ENCODE measurements at places on chromosomes 3 and 15.

GRCh38 chr3:11159421-11159904 lies 5.2 kb downstream of the HRH1 start:
- no peak for DNase-seq

- no peak for DNase-seq
These were observed 9.4 kb upstream of the C15orf39 start for GRCh38 chr15:75192307-75192706.

- DNase-seq = no peak
These were observed 593 bp downstream of the FAM219B start for GRCh38 chr15:74906067-74906449.

DNA sequence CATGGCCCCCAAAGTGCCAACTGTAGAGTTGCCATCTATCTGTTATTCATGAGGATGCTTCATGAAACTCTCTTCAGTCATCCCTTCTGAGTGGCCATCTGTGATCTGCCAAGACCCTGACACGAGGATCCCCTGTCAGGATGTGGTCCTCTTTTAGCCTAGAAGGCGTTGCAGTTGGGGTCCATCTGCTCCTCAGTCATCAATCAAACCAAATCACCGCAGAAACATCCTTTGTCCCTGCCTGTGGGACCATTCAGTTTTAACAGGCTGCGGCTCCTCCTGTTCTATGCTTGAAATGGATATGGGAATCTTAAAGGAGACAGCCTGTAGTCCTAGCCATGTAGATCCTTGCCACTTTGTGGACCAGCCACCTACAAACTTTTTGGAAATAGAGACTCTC lies 5.9 kb upstream of the RPS27L start:
- no peak for DNase-seq

DNA sequence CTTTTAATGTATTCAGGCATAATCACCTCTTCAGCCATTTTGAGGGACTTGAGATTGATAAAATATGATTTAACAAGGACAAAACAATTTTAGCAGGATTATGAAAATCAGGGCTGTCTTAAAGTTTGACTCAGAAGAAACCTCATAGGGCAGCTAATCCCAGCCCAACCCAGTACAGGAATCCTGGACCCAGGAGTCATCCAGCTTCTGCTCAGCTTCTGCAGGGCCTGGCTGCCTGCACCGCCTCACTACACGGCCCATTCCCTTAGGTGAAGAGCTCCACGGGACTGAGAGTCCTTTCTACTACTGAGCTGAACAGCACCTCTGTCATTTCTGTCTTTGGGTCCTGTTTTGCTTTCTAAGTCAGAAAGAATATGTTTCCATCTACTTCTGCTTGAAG lies 37.5 kb downstream of the ARHGAP31 start:
- DNase-seq = no peak

DNA sequence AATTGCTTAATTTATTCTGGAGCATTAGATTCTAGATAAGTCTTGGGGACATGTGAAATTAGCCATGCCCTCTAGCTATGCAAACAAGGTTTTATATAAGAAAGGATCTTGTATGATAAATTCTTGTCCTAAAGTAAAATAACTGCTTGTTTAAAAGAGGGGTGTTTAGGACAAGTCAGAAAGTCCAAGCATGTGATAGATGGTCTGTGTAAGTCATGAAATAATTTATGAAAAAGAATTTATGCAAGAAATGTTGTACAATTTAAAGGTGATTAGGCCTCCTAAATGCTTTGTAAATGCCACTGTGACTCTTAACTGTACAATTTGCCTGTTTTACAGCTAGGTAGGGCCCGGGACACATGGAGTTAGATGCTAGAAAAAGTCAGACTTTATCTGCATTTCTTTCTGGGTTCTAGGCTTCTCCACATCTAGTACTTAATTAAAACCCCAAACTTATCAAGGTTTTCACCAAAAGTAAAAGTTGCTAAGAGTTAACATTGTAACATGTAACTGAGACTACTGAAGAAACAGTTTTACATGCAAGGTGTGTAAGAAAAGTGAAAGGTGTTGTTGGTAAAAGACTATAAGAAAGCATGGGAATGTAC lies 13.2 kb downstream of the LINS1 start:
- no peak for DNase-seq

DNA sequence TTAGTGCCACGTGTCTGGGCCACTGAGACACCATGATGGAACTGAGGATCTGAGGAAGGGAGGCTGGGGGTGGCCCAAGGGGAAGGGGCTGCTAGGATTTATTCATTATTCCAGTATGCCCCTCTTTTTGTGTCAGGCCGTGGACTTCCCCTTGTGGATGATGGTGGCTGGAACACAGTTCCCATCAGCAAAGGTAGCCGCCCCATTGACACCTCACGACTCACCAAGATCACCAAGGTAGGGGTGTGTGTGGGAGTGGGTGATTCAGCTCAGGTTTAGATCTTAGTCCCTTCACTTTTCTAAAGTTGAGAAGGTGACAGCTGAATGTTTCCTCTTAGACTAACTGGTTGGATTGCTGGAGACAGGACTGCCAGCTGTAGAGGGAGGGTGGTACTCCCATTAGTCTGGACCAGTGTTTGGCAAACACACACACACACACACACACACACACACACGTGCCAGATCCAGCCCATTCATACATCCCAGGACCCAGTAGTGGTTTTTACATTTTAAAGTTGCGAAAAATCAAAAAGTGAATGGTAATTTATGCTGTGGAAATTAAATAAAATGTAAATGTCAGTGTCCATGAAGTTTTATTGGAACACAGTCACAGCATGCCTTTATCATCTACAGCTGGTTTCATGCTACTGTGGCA lies 11.4 kb downstream of the EIF4G1 start:
- DNase-seq = no peak

GRCh38 chr3:33746416-33747116 lies 28.5 kb upstream of the CLASP2 start:
- DNase-seq = no peak

- no peak for DNase-seq
These were observed 201.1 kb upstream of the CADPS start for GRCh38 chr3:63076357-63076756.

DNA sequence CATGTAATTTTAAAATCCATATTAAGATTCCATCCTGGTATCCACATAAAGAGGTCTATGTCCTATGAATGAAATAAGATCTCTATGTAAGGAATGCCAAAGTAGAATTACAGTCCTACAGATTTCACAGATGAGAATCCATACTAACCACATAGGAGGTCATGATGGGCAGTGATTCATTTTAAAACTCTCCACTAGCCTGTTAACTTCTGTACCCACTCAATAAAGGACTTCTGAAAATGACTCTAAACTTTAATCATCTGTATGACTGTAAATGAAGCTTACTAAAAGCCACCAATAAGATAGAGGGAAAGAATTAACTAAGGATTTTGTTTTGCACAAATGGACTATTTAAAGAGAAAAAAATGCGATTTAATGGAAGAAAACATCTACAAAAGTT lies 28.7 kb downstream of the MORC1 start:
- no peak for DNase-seq

DNA sequence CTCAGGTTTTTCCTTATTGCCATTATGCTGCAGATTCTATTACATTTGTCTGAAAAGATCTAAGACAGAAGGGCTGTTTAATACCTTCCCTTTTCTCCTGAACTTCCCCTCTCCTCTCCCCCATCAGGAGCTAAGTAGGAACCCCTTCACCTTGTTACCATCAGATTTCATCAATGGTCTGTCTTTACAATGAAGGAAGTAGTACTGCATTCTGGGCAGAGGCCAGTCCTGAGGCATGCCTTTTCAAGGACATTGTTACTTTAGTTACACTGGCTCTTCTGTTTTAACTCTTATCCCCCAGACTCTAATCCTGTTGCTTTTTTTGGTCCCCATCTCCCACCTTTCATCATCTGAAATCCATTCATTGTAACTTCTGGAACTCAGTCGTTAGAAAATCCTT lies 8.1 kb downstream of the CTNNB1 start:
- no peak for DNase-seq

GRCh38 chr3:194023501-194024280 lies 112.3 kb upstream of the HES1 start:
- DNase-seq = no peak
